ENCODE measurements at places on chromosomes 12 and 14.

- DNase-seq = no peak
These were observed 483.3 kb downstream of the VRK1 start for GRCh38 chr14:97280526-97280925.

DNA sequence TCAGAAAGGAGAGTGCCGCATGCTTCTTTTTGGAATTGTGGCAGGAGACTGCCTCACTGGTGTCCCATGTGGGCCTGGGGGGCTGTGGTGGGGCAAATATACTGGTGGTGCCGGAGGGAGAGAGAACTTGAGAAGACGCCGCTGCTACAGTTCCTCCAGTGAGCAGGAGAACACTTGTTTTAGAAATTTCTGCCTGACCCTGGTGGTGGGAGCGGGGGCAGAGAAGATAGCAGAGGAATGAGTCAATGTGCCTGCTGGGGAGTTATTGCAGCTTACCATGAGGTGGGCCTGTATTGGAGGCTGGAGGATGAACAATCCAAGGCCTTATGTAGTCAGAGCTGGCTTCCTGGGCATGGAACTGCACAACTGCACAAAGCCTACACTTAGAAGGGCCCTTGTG, 211.8 kb downstream of the SNAPC1 start:
- DNase-seq = no peak

- no peak for DNase-seq
These were observed 18.7 kb downstream of the DTX1 start for GRCh38 chr12:113075137-113075683.

DNA sequence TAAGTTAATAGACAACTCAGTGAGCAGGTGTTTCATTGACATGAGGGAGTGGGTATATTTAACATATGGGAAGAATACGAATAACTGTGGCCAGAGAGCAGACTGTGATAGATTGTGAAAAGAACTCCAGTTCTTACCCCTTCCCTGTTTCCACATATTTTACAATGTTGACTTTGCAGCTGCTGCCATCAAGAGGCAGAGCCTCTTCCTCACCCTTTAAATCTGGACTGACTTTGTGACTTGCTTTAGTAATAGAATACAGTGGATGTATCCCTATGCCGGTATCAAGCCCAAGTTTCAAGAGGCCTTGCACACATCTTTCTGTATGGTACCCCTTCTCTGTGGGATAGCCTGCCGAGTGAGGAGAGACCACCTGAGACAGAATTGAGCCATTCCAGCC, 356.7 kb downstream of the ETNK1 start:
- DNase-seq = no peak

GRCh38 chr12:58629376-58629775, 290.9 kb downstream of the LRIG3 start:
- no peak for DNase-seq

DNA sequence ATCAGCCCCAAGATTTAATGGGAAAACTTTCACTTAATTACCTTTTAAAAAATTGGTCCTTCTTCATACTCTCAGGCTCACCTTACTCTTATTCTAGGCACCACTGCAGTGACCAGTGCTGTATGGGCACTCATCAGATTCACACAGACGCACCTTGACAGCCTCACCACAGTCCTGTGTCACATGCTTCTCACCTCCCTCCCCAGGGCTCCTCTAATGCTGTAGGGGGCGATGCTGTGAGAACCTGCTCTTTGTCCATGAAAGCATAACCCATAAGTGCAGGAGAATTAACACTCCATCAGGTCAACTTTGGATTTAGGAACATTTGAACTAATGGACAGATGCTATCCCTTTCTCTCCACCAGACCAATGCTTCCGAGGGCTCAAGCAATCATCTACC, 13.9 kb upstream of the PPP4R3A start:
- no peak for DNase-seq

DNA sequence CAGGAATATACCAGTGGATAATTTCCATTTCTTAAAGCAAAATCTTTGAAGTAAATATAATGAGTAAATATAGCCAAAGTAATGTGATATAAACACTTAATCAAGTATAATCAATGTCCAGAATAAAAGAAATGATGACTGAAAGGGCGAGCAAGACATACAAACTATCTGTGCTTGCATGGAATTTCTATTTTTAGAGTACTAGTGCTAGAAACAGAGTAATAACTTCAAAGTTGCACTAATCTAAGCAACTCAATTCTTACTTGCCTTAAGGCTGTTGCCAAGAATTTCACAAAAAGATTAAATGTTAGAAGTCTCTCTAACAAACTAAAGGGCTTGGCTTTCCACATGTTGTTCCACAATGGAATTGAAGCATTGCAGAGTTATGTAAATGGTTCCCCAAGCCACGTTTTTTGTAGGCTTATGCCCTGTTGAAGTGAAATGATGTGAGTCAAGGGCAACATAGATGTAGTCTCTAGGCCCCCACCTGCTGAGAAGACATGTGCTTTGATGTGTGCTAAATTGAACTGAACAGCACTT, 175.0 kb upstream of the LMNTD1 start:
- no peak for DNase-seq

DNA sequence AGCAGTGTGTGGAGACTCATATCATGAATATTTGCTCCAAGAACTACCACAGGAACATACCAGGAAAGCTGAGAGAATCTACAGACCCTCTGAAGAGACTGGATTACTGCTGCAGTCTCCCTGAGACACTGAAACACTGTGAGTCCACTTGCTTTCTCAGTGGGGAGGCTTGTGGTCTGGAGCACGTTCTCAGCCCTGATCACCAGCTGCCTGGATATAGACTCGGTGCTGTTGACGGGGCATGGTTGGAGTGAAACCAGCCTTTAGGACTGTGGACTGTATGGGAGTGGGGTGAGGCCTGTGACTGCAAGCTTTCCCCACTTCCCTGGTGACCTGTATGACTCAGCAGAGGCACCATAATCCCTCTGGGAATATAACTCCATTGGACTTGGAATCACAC, 525.8 kb upstream of the FBXO33 start:
- DNase-seq = no peak

- no peak for DNase-seq
These were observed 710 bp downstream of the MTA1 start for GRCh38 chr14:105420101-105420973.

All from activated T-helper 1 cell treated with Interleukin-2 at 50 U/mL for 16 hours (primary cell).